ENCODE measurements at places on chromosomes 6 and 20.

DNA sequence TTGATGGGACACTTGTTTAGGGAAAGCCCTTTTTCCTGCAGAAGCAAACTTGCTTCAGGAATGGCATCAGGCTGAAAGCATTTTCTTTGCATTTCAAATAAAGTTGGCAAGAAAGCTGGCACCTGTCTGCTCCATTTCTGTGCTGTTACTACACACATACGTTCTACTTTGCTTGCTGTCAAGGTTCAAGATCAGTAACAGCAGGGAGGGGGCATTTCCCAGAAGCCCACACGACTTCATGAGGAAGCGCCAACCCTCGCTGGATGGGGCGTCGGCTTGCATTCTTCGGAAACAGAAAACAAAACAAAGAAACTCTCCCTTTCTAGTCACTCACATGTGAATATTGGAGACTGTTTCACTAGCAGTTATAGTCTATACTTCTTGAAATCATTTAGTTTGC is 46.4 kb downstream of the AKAP12 start:
- DNase-seq: peak; percentile 24

- DNase-seq: no peak
These were observed 5.7 kb upstream of the PSMG4 start for GRCh38 chr6:3252861-3253596.

DNA sequence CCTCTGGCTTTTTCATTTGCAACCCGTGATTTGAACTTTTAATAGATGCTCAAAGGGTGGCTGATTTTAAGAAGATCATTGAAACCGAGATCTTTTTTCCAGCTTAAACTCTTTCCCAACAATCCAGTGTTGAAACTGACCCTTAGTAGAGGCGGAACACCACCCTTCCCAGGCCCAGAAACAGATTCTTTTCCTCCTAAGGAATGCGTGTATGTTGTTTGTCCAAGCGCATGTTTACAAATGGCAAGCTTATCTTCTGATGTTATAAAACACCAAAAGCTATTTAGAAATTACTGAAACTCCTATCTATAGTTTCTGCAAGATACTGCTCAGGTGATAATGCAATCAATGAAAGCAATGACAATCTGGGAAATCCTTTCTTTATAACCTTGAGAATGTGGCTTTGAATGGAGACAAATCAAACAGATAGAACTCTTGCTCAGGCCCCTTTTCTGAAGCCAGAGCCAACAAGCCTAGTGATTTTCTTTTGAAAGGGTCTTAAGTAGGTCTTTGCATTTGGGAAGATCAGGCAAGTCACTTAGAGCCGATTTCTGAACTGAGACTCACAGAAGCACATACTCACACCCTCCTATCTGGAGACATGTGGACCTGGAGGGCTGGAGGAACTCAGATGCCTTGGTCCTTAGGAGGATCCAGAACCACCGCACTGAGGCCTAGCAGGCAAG is 9.1 kb downstream of the BANF2 start:
- no peak for DNase-seq

DNA sequence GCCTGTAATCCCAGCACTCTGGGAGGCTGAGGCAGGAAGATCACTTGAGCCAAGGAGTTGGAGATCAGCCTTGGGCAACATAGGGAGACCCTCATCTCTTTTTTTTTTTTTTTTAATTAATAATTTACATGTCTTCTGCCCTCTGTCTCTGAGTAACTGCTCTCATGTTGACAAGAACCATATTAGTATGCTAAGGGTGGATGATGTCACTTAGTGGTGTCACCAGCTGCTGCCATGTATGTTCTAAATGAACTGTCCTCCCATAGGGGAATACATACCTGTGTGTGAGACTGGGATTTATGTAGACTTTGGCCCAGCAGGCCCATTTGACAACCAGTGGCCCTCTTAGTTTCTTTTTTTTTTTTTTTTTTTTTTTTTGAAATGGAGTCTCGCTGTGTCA is 65.6 kb downstream of the SCAND1 start:
- no peak for DNase-seq

GRCh38 chr20:59434960-59435359 is 134.5 kb downstream of the EDN3 start:
- DNase-seq: peak; percentile 30

DNA sequence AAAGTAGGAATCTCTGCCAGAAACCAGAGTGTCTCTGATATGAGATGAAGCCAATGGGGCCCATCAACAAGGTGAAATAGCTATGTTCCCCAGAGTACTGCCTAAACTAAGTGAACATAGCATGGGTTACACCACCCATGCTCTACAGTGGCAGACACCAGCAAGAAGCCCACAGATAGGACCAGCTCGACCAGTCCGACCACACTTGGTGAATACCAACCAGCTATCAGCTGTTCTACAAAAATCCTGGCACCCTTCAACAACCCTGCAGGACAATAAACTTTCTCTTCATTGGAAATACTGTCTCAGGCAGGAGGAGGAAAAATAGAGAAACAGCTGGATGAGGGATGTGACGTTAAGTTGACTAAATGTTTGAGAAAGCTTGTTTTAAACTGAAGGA is 311.4 kb downstream of the EPM2A start:
- DNase-seq: no peak

DNA sequence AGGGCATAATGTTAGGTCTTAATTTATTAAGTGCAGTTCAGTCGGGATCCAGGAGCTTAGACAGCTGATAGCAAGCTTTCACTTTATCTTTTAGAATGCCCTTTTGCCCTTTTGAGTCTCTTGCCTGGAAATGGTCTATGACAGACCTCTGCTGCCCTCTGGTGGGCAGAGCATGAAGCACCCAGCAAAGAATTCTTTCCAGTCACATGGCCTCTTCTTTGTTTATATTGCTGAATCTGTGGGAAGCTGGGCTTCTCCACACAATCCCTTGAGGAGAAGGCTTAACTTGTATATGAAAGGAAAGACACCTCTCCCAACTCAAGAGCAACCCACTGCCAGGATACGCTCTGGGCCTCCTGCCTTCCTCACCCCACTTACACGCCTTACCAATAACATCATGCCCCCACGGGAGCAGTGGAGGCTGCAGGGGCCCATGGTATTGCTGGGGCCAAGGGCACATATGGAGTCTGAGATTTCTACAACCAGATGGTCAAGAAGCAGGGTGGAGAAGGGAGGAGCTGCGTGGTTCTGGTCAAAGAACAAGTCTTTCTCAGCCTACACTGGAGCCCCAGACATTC is 20.4 kb downstream of the WFDC3 start:
- peak; percentile 81 for DNase-seq

- DNase-seq: no peak
These were observed 163.1 kb upstream of the THEMIS start for GRCh38 chr6:128063850-128064539.
